ENCODE measurements at places on chromosomes 7 and 10. TPM values are rescaled to one million over a fixed set of nuclear protein-coding genes. Genes with fewer than 3 reads are reported as not detected.
A peak's percentile ranks its signal among the peaks of the same experiment; 100 is the strongest.

DNA sequence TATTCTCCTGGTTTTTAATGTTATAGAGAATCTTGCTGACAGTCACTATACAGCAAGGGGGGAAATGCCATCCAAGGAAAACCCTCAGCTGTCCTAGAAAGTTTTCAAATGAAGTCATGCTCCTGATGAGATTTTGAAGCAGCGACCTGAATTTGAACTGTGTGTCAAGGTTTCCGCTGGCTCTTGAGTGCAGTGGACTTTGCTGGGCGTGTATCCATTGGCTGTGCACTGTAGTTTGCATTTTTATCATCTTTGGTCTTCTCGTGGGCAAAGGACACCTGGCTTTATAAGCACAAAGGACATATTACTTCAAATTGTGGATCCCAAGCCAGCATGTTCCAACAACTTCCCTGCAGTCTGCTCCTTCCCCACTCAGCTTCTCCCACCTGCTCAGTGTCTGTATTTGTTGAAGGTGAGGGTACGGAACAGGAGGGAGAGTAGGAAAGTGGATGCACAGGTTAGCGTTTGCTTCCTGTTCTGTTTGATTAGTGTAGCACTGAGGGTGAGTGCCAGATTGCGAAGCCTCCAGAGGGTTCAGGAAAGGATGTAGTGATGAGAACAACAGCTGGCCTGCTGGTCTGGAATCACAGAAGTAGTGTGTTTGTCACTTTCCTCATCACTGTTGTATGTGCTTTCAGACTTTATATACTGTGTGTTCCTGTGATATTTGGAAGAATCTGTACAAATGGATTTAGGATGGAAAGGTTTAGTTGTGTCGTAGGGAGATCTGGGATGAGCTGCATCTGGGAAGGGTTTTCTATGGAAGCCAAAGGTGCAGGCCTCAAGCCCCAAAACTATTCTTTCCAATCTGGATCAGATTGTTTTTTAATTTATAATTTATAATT is 204.8 kb downstream of the BMPER start:
- no peak overlapping the region for H3K4me3 ChIP-seq
- H3K4me1 ChIP-seq: no peaks in the 10 kb centered on the region
- H3K27me3 ChIP-seq: no peaks in the 10 kb centered on the region
- H3K27ac ChIP-seq: no peak overlapping the region
- no peak for DNase-seq

DNA sequence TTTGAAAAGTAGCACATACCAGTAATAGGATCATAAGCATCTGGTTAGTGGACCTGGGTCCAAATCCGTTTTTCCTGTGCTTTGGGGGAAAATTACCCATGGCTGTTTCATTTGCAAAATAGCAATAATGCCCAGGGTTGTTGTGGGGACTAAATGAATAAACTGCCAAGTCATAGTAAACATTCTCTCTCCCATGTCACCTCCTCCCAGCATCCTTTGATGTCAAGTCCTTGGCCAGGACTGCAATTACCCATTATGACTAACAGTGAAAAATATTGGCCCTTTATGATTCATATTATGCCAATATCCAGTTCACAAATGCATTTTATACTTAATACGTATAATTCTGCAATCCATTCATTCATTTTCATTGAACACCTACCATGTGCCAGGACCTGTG is 23.0 kb downstream of the TOMM7 start:
- H3K4me1 ChIP-seq: no peaks in the 10 kb centered on the region
- no peak for DNase-seq
- H3K27ac ChIP-seq: no peak overlapping the region
- H3K4me3 ChIP-seq: no peak overlapping the region
- no peaks in the 10 kb centered on the region for H3K36me3 ChIP-seq

- peaks cover 7% of the 10 kb centered on the region for H3K4me1 ChIP-seq
- no peaks in the 10 kb centered on the region for H3K36me3 ChIP-seq
- H3K27ac ChIP-seq: no peak overlapping the region
Measured at GRCh38 chr7:24700521-24701260, 56.6 kb downstream of the GSDME start.

GRCh38 chr7:96196676-96197075 is 125.2 kb downstream of the SLC25A13 start:
- peaks cover 6% of the 10 kb centered on the region for H3K4me1 ChIP-seq
- no peak overlapping the region for H3K4me3 ChIP-seq
- no peaks in the 10 kb centered on the region for H3K27me3 ChIP-seq
- peaks cover 5% of the 10 kb centered on the region for H3K36me3 ChIP-seq

Gene FFAR4
- total RNA-seq: not detected

Gene TUBAL3
- total RNA-seq: not detected

GRCh38 chr7:103993551-103993950 is 4.1 kb upstream of the RELN start:
- H3K27ac ChIP-seq: no peak overlapping the region
- peaks cover 6% of the 10 kb centered on the region for H3K4me1 ChIP-seq
- H3K36me3 ChIP-seq: no peaks in the 10 kb centered on the region
- peaks cover 27% of the 10 kb centered on the region for H3K27me3 ChIP-seq
- no peak for DNase-seq
- no peak overlapping the region for H3K4me3 ChIP-seq

Gene IDI2
- not detected for total RNA-seq

Gene ANKRD22
- total RNA-seq: 0.16 TPM

DNA sequence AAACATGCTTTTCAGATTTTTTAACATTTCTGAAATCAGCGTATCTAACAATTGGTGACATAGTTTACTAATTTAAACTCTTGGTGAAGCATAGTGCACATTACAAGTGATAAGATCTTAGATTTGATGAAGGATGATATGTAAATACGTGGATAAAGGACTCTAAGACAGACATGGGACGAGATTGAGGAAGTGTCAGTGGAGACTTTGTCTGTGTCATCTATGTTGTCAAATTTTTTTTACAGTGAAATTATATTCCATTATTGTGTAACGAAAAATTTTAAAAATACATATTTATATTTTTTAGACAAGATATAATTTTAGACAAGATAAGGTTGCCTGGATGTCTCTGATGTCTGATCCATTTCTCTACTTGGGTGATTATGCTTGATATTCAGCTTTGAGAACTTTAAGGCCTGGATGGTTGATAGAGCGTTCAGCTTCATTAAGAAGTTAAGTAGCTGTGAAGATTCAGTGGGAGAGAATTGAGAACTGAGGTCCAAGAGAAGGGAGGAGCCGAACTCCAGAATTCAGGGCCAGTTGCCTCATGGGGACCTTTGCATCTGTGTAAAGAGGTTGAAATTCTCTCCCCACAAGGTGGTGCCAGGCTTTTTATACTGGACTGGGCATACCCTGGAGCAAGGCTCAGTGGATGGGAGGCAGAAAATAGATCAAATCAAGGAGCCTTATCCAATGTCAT is 62.7 kb downstream of the KAT6B start:
- H3K27ac ChIP-seq: peak overlapping the region; percentile 16
- DNase-seq: no peak
- peaks cover 2% of the 10 kb centered on the region for H3K27me3 ChIP-seq

GRCh38 chr7:55307123-55307916 is 57.8 kb upstream of the LANCL2 start:
- no peak overlapping the region for H3K27ac ChIP-seq
- H3K4me1 ChIP-seq: peaks cover 30% of the 10 kb centered on the region
- no peak for DNase-seq
- H3K4me3 ChIP-seq: no peak overlapping the region
- peaks cover 31% of the 10 kb centered on the region for H3K27me3 ChIP-seq

Gene CCDC172
- not detected for total RNA-seq

DNA sequence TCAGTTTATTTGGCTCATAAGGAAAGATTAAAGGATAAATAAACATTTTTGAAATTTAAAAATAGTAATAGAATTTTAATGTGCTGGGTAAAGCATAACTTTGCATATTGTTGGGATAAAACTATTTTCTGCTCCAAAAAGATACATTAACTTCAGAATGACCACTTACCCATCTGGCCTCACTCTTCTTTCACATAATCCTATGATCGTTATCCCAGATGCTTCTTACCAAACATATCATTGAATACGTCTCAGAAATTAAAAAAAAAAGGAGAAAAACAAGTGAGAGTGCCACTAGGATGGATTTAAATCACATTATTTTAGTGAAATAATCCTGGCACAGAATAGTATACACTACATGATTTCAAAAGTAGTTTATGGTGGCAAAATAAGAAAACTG is 677.5 kb upstream of the ZWINT start:
- no peak for DNase-seq
- no peak overlapping the region for H3K4me3 ChIP-seq
- H3K4me1 ChIP-seq: no peaks in the 10 kb centered on the region

- H3K4me3 ChIP-seq: no peak overlapping the region
- H3K36me3 ChIP-seq: no peaks in the 10 kb centered on the region
- no peak for DNase-seq
- no peak overlapping the region for H3K27ac ChIP-seq
Measured at GRCh38 chr10:29533696-29534285, 101.0 kb downstream of the SVIL start.

Gene AQP1
- 0.13 TPM for total RNA-seq

- no peak overlapping the region for H3K4me3 ChIP-seq
- H3K27ac ChIP-seq: no peak overlapping the region
- H3K4me1 ChIP-seq: peaks cover 18% of the 10 kb centered on the region
- H3K27me3 ChIP-seq: peaks cover 1% of the 10 kb centered on the region
Measured at GRCh38 chr10:47207281-47207615, 92.7 kb upstream of the GDF10 start.

DNA sequence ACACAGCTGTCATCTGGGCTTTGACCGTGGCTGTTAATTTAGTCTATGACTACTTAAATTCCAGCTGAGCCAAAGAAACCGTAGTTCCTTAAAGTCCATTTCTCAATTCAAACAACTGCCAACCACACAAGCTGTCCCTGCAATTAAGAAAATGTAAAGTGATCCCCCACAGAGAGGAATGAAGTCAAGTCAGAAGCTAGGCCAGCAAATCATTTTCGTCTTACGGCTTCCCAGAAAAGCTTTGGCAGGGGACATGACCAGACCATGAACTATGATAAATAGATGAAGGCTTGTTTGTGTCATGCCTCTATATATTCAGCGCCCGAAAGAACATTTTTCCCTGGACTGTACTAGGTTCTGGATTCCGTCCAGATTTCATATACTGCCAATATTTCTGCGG is 54.6 kb downstream of the HACD1 start:
- no peaks in the 10 kb centered on the region for H3K4me1 ChIP-seq
- H3K27ac ChIP-seq: no peak overlapping the region
- no peak overlapping the region for H3K4me3 ChIP-seq

DNA sequence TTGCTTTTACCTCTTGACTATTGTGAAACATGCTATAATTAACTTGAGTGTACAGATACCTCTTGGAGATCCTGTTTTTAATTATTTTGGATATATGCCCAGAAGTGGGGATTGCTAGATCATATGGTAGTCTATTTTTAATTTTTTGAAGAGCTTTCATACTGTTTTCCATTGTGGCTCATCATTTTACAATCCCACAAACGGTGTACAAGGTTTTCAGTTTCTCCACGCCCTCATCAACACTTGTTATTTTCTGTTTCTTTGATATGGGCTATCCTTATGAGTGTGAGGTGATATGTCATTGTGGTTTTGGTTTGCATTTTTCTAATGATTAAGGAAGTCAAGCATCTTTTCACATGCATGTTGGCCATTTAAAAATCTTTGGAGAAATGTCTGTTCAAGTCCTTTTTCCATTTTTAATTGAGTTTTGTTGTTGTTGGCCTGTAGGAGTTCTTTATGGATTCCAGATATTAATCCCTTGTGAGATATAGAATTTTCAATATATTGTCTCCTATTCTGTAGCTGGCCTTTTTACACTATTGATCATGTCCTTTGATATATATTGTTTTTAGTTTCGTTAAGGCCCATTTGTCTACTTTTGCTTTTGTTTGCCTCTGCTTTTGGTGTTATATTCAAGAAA is 7.5 kb downstream of the AGK start:
- peak; percentile 31 for DNase-seq
- peak overlapping the region; percentile 94 for H3K27ac ChIP-seq
- peaks cover 83% of the 10 kb centered on the region for H3K36me3 ChIP-seq
- peak overlapping the region; percentile 60 for H3K4me3 ChIP-seq

Gene WNT8B
- total RNA-seq: 0.24 TPM

DNA sequence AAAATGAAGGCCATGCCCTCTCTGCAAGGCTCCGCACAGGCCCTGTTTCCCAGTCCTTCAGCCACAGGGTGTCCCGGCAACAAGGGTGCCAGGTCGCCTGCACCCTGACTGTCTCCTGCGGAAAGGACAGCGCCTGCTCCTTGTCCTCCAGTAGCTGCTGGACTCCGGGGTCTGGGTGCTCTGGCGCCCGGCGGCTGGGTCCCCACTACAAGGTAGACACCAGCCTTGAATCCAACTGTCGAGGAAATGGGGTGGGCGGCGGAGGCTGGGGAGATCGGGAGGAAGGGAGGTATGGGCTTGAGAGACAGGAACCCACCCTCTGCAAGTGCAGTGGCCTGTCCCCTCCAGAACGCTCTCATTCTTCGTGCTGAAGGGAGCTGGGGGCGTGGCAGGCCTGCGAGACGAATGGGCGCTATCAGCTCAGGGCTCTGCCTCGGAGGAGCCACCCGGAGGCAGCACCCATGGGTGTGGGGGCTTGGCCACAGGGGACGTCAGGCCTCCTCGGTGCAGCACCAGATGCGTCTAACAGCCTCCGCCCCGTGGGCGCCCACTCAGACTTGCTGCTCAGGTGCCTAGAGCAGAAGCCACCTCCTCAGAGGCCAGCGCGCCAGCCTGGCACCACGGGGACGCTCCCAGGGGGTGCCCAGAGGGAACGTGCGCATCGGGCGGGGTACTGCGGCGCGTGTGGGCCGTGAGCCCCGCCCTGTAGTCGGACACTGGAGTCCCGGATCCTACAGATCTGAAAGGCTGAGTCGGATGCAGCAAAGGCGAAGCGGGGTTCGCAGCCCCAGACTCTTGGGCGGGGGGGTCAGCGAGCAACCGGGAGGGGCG is 15.6 kb downstream of the ADAM8 start:
- peak overlapping the region; percentile 80 for H3K4me3 ChIP-seq
- DNase-seq: peak; percentile 46
- peaks cover 14% of the 10 kb centered on the region for H3K36me3 ChIP-seq
- H3K27me3 ChIP-seq: peaks cover 5% of the 10 kb centered on the region
- H3K4me1 ChIP-seq: peaks cover 56% of the 10 kb centered on the region

Gene CACNA2D1
- total RNA-seq: not detected

DNA sequence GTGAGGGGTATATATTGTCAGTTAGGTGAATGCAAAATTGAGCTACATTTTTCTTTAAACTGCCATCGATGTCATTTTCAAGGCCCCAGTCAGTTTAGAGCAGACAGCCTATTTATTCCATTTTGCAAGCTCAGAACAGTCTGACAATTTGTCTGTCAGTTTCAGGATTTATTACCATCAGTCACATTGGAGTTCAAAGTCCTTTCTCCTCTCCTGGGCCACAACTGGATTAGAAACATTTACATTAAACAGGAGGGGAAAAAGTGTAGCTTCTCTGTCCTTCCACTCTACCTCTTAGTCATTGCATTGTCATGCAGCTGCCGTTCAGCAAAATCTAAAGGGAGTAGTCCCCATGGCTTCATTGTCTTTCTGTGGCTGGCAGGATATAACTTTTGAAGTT is 3.5 kb upstream of the GHITM start:
- DNase-seq: no peak
- no peak overlapping the region for H3K4me3 ChIP-seq
- peaks cover 14% of the 10 kb centered on the region for H3K4me1 ChIP-seq
- no peak overlapping the region for H3K27ac ChIP-seq
- H3K36me3 ChIP-seq: no peaks in the 10 kb centered on the region

Measured in activated T-helper 1 cell treated with anti-CD3 and anti-CD28 coated beads, Interleukin-12 subunit alpha, Interleukin-12 subunit beta, Interleukin-2, Interleukin-4 antibody, amounts not matched to agents 30 ng/mL and 10 ng/mL and 1 ng/mL, durations not matched to agents 14 hours and 24 hours and 36 hours (primary cell).